ENCODE measurements at places on chromosomes 16 and 17.

- no peak for DNase-seq
Observed at GRCh38 chr16:75320435-75320834, 69.0 kb upstream of the BCAR1 start.

- DNase-seq = peak; percentile 61
Observed at GRCh38 chr17:17691468-17692263, 10.4 kb downstream of the RAI1 start.

- peak; percentile 29 for DNase-seq
Observed at GRCh38 chr17:6666077-6666521, 14.5 kb downstream of the C17orf100 start.

- no peak for DNase-seq
Observed at GRCh38 chr17:75225016-75225415, 19.5 kb downstream of the NUP85 start.

DNA sequence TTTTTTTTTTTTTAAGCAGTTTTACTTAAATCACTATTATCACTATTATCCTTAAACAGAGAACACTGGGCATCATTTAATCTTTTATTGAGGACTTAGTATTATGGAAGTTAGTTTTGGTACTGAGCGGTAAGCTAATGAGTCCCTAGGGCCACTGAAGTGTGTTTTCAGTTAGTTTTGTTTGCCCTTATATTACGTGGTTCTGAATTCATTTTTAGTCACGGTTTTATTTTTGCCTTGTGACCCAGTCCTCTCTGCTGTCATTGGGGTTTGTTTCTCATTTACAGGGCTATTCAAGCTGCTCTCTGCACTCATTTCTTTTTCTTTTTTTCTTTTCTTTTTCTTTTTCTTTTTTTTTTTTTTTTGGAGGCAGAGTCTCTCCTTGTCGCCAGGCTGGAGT is 17.3 kb downstream of the RABEP1 start:
- no peak for DNase-seq

DNA sequence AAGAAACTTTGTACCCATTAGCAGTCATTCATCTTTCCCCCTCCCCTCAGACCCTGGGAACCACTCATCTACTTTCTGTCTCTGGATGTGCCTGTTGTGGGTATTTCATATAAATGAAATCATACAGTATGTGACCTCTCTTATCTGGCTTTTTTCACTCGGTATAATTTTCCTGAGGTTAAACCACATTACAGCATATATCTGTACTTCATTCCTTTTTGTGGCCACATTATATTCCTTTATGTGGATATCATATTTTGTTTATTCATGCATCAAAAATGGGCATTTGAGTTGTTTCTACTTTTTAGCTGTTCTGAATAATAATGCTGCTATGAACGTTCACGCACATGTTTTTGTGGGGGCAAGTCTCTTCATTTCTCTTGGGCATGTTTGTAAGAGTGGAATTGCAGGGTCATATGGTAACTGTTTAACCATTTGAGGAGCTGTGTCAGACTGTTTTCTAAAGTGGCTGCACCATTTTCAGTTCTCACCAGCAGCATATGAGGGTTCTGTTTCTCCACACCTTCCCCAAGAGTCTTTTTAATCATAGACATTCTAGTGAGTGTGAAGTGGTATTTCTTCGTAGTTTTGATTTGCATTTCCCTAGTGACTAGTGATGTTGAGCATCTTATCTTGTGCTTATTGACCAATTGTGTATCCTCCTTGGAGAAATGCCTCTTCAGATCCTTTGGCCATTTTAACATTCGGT is 3.8 kb downstream of the SNX29 start:
- DNase-seq = no peak

DNA sequence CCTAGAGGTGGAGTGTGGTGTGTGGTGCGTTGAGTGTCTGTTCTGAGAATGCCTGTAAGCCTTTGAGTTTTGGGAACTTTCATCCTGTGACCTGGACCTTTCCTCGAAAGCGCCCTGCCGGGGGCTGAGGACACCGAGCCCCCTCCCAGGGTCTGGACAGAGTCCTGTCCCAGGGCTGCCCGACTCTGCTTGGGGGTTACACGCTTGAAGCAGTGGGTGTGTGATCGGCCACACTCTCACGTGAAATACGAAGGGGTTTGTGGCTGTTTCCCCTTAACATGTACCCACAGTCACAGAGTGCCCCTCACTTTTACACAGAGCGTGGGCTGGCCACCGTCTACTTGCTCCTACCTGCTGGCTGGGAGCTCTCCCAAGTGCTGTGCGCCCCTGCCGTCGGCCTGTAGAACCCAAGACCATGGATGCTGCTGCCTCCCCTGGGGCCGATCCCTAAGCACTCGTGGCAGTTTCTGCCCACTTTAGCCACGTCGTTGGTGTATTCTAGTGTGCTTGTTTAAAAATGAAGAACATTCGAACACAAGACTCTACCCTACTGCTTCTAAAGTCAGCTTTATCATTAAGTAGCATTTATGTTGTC is 6.8 kb downstream of the ZNF750 start:
- no peak for DNase-seq

- no peak for DNase-seq
Observed at GRCh38 chr16:67873435-67874370, 851 bp downstream of the EDC4 start.

DNA sequence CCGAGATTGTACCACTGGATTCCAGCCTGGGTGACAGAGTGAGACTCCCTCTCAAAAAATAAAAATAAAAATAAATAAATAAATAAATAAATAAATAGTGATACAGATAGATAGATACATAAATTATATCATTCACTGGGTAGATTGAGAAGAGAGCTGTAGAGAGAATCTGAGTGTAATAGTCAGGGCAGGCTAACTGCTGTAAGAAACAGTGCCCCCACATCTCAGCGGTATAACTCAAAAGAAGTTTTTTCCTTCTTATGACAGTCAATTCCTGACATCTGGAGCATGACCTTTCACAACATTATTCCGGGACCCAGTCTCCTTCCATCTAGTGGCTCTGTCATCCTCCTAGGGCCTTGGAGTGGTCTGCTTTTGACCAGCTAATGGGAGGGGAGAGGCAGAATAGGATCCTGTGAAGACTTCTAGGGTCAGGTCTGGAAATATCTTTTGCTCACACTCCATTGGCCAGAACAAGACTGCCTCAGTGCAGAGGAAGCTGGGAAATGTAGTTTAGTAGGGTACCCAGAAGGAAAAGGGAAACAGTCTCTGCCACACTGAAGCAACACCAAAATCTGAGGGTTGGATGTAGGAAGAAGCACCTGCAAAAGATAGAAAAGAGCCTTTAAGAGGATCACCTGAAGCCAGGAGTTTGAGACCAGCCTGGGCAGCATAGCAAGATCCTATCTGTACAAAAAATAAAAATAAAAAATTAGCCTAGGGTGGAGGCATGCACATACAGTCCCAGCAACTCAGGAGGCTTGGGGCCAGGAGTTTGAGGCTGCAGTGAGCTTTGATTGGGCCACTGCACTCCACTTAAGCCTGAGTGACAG is 3.0 kb upstream of the QPRT start:
- DNase-seq = no peak

GRCh38 chr17:2911755-2912111 is 115.5 kb downstream of the RAP1GAP2 start:
- DNase-seq = no peak

DNA sequence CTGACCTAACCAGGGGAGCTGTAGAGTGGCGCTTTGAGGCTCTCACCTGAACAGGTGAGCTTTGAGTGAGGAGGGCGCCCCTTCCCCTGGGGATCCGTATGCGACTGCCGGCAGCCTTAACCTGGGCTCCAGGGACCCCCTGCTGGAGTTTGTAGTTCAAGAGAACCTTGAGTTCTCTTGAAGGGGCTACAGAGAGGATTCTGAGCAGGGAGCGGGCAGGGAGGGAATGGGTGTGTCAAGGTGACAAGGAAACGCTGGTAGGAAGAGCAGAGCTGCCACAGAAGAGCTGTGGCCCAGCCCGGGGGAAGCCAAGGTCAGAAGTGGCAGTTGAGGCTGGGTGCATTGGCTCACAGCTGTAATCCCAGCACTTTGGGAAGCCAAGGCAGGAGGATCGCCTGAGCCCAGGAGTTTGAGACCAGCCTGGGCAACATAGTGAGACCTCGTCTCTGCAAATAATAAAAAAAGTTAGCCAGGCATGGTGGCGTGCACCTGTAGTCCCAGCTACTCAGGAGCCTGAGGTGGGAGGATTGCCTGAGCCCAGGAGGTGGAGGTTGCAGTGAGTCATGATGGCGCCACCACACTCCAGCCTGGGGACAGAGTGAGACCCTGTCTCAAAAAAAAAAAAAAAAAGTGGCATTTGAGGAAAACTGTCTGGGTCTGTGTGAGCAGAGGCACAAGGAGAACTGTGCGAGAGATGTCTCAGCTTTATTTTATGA is 1.2 kb downstream of the LLGL2 start:
- DNase-seq = no peak

DNA sequence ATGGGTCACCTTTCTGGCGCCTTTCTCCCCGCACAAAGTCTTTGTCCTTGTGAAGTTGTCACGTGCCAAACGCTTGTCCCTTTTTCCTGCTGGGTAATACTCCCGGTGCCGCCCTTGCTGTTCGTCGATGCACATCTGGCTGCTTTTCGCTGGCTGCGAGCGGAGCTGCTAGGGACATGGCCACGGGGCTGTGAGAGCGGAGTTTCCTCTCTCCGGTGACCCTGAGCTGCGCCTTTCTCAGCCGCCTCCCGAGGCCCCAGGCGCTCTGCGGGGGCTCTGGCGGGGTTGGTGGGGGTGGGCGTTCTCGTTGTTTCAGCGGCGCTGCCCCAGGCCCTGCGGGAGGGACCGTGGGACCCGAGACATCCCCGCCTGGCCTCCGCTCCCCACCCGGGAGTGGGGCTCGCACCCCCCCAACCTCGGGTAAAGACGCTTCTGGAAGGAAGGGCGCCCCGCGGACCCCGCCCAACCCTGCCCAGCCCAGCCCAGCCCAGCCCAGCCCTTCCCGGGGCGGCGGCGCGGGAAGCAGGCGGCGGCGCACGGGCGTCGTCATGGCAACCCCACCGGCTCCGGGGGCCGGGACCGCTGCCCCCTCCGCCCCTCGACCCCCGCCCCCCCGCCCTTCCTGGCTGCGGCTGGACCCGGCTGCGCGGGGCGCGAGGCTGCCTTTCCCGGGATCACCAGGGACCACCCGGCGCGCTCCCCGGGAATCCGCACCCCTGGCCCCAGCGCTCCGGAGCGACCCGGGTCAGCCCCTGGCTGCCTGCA is 12.3 kb downstream of the CHMP6 start:
- peak; percentile 17 for DNase-seq

DNA sequence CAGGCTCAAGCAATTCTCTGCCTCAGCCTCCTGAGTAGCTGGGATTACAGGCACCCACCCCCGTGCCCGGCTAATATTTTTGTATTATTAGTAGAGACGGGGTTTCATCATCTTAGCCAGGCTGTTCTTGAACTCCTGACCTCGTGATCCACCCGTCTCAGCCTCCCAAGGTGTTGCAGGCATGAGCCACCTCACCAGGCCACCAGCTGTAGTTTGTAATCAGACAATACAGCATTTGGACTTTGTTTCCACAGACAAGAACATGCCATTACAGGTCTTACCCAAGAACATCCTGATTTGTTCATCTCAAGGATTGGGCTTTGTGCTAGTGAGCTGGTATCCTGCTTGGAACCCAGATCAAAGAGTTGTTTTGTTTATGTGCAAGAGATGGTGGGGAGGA is 30.1 kb downstream of the C17orf100 start:
- DNase-seq = no peak

DNA sequence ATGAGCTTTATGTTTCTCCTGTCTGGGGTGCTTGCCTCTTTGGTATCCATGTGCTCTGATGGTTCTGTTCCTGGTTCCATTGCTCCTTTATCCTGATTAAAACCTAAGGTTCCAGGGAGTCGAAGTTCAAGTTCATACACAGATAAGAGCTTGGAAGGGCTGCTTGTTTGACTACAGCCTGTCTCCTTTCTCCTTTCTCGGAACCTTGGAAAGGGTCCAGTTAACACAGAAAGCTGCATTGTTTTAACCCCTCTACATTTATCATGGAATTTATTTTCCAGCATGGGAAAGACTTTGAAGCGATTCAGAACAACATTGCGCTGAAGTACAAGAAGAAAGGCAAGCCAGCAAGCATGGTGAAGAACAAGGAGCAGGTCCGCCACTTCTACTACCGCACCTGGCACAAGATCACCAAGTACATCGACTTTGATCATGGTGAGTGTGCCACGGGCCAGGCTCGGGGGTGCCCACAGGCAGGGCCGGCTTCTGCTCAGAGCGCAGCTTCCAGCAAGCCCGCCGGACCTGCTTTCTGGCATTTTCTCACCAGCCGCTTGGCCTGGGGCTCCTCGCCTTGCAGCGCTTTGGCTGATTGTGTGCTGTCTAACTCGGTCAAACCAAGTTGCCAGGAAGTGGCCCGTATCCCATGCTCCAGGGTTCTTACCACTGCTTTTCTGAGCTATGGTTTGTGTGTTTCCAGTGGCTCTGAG is 19.9 kb downstream of the CRAMP1 start:
- DNase-seq = no peak

DNA sequence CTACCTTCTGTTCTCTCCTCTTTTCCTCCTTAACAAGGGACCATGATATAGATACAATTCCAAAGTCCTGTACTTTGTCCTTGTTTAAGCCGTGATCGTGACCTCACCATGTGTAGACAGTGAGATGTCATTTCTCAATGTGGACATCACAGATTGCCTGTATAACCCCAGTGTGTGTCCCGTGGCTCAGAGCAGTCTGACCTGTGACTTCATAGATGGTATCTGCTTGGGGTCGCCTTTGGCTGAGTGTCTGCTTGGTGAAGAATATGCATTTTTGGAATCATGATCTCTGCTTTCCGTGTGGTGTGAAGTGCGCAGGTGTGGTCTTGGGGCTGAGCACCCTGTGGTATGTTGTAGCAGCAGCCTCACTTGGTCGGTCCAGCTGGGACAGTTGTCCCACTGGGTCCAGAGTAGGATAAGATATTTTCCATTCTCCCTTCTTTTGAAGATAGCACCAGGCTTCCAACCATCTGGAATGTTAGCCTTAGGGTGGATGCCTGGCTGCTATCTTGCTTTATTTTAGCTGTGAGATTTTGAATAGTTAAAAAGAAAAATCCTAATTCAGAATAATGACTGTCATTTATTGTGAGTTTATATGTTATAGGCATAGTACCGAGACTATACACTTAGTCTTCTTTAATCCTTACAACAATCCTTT is 13.4 kb downstream of the MSI2 start:
- DNase-seq = no peak

DNA sequence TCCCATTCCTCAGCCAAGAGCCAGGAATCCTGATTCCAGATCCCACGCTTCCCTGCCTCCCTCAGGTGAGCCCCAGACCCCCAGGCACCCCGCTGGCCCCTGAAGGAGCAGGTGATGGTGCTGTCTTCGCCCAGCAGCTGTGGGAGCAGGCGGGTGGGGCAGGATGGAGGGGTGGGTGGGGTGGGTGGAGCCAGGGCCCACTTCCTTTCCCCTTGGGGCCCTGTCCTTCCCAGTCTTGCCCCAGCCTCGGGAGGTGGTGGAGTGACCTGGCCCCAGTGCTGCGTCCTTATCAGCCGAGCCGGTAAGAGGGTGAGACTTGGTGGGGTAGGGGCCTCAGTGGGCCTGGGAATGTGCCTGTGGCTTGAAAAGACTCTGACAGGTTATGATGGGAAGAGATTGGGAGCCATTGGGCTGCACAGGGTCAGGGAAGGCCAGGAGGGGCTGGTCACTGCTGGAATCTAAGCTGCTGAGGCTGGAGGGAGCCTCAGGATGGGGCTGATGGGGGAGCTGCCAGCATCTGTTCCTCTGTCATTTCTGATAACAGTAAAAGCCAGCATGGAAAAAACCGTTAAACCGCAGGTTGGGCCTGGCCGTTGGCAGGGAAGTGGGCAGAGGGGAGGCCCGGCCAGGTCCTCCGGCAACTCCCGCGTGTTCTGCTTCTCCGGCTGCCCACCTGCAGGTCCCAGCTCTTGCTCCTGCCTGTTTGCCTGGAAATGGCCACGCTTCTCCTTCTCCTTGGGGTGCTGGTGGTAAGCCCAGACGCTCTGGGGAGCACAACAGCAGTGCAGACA is at the start of gene SPN:
Gene SPN, plus strand, starts transcription at position 232 of the 791 bp plus-strand sequence. Its CDS starts 482 bp downstream, at position 714.
- no peak for DNase-seq
